ENCODE measurements at places on chromosomes 1 and 21. TPM values are rescaled to one million over a fixed set of nuclear protein-coding genes. Genes with fewer than 3 reads are reported as not detected.

HSF2BP gene
- 0.32 TPM for total RNA-seq

CD247 gene
- total RNA-seq = 8.7 TPM

HSPB7 gene
- 4.9 TPM for total RNA-seq

SYTL1 gene
- 29.3 TPM for total RNA-seq

PADI2 gene
- total RNA-seq = 18.4 TPM

LORICRIN gene
- total RNA-seq = not detected

PIK3R3 gene
- 39.2 TPM for total RNA-seq

GRCh38 chr1:221440658-221441057, 301.2 kb downstream of the DUSP10 start:
- no peak for DNase-seq

DNA sequence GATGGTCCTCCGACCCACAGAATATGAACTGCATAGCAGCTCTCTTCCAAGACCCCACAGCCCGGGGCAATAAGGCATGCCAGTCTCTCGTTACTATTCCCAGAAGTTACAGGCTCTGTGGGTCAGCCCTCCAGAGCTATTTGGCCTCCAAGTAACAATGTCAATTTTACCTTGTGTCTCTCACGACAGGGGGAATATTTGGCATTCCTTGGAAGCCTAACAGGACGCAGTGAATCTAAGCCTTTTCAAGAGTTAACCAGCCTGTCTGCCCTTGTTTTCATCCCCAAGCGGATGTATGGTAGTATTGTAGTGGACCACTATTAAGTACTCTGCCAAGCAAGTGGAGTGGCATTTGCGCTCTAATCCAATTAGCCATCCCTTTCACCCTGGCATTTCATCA, 24.4 kb upstream of the GNG4 start:
- DNase-seq = no peak

DNA sequence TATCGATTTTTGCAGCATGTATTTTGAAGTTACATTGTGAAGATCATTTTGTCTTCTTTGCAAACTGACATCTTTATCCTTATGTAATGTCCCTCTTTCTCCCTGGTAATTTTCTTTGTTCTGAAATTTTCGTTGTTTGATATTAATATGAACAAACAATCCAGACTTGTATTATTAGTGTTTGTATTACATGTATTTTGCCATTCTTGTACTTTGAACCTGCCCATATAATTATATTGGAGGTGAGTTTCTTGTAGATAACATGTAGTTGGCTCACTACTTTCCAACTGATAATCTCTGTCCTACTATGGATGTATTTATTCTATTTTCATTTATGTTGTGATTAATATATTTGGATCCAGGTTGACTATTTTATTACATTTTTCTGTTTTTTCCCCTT, 27.1 kb downstream of the OBSCN start:
- DNase-seq = no peak

DNA sequence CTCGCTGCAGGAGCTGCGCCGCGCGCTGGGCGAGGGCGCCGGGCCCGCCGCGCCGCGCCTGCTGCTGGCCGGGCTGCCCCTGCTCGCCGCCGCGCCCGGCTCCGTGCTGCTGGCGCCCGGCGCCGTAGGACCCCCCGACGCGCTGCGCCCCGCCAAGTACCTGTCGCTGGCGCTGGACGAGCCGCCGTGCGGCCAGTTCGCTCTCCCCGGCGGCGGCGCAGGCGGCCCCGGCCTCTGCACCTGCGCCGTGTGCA, 730 bp downstream of the OLIG1 start:
- DNase-seq = no peak

DNA sequence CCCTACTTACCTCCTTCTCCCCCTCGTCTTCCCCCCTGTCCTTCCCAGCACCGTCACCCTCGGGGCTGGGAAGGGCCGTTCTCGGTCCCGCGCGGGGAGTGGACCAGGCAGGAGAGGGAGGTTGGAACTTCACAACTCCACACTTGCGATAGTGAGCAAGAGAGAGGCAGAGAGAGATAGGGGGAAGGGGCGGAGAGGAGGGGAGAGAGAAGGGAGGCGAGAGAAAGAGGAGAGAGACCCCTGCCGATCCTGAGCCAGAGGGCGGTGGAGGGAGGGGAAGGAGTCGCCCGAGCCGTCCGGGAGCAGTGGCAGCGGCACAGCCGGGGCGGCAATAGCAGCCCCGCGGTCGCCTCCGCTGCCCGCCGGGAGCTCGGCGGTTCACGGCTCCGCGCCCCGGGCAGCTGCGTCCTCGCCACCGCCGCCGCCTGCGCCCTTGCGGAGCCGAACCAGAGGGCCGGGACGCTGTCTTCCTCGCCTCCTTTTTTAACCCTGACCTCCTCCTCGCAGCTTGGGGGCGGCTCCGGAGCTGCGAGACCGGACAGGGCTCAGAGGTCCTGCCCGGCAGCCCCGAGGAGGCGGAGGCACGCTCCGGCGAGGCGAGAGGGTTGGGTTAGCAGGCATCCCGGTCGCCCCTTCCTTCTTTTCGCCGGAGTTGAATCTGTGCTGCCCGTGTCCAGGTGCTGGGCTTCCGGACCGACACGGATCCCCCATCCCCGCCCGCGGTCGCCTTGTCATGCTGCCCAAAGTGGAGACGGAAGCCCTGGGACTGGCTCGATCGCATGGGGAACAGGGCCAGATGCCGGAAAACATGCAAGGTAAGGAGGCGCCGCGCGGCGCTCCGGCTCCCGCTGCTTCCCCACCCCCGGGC, 11.7 kb downstream of the NR5A2 start:
- DNase-seq = no peak

DNA sequence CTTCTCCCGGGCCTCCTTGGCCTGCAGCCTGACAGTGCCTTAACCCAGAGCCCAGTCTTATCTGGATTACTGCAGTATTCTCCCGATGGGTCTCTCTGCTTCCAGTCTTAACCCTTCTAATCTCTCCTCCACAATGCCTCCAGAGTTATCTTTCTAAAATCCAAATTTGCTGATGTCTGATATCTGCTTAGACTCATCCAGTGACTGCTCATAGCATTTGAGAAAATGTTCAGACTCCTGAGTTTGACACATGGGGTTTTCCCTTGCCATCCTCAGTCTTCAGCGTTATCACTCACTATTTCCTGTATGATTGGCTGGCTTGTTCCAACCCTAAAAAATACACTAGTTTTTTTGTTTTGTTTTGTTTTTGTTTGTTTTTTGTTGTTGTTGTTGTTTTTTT, 102.0 kb downstream of the FMN2 start:
- no peak for DNase-seq

All from lower lobe of right lung (tissue), 2 donors.